Daoy (cell line): ENCODE measurements at places on chromosomes 6 and 20.

DNA sequence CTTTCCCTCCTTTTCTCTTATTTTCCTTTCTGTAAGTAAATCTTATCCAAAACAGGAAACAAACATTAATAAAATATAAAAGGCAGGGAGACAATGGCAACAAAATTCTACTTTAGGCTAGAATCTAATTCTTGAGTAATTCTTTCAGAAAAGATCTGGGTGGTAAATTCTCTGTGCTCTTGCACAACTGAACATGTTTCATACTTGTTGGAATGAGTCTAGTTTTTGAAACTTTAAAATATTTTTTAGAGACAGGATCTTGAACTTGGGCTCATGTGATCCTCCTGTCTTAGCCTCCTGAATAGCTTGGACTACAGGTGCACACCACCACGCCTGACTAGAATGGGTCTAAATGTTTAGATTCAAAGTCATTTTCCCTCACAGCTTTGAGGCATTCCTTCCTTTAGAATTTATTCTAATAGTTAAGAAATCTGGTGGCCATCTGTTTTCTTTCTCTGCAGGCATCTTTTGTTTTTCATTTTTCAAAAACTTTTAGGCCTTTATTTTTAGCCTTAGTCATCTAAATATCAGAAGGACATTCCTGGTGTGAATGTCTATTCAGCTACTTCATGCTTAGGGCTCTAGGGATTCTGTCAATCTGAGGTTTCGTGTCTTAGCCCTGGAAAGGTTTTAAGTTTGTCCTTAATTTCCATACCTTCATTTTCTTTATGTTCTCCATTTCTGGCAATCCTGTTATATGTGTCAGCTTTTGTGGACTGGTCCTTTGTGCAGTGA, 76.5 kb downstream of the CDKAL1 start:
- DNase-seq = no peak

GRCh38 chr20:5947276-5947675, 3.1 kb downstream of the TRMT6 start:
- no peak for DNase-seq

- peak; percentile 15 for DNase-seq
Measured at GRCh38 chr6:24910331-24910960, 25.3 kb downstream of the RIPOR2 start.

DNA sequence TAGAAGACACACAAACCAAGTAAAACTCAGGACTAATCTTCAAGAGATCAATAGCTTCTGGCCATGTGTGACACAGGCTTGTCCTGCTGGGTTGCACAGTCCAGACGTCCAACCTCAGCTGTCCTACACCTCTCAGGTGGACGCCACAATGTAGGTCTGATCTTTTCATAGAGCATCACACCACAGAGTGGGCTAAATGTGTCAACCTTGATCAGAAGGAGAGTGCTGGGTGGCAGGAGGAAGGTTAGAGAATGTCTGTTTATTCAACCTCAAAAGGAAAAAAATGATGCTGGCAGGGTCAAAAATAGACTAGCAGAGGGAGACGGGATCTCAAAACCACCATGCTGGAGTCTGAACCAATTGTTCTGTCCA, 41.7 kb downstream of the GFOD1 start:
- no peak for DNase-seq

GRCh38 chr6:56947924-56948323, 7.0 kb upstream of the BEND6 start:
- DNase-seq = no peak

DNA sequence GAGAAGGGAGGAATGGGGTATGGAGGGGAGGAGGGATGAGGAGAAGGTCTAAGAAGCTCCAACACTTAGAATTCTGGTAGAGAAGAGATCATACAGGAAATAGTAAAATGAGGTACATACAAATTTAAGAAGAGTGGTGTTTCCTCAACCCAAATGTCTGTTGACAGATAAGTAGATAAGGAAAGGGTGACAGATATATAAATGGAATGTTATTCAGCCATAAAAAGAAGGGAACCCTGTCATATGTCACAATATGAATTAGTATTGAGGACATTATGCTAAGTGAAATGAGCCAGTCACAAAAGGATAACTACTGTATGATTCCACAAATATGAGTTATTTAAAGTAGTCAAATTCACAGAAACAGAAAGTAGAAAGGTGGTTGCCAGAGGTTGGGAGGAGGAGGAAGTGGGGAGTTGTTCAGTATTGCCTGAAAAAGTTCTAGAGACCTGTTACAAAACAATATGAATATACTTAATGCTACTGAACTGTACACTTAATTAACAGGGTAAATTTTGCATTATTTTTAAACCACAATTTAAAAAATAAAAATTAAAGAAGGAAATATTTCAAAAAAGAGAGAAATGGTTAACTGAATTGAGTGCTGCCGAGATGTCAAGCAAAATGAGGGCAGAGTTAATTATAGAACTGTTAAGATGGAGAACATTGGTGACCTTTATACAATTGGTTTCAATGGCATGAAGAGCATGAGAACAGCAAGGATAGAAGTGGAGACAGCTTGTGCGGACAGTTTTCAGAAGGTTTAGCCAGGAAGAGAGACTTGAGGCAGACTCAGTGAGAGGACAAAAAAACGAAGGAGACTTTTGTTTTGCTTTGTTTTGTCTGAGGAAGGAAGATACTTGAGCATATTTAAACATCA, 47.6 kb upstream of the ADGRF4 start:
- DNase-seq = no peak

GRCh38 chr20:54980103-54980960, 504.9 kb downstream of the DOK5 start:
- DNase-seq = no peak

DNA sequence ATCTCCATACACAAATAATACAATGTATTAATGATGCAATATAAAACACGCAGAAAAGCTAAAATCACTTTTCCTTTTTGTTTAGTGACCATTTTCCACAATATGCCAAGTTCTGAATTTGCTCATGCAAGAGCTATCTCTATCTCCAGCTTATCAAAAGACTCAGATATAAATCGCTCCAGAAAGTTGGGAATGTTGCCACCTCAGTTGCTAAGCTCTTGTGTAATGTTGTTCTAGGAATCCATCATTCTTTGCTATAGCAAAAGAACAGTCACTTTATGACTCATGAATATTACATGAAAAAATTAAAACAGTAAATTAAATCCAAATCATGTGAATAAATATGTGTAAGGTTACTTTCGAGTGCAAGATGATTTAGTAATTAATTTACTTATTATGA, 8.7 kb downstream of the PLAGL1 start:
- DNase-seq = peak; percentile 11

- no peak for DNase-seq
Measured at GRCh38 chr20:5827098-5827853, 77.1 kb downstream of the SHLD1 start.

- peak; percentile 6 for DNase-seq
Measured at GRCh38 chr20:17836303-17836861, 132.2 kb downstream of the SNX5 start.

GRCh38 chr6:27096834-27097511, 150.5 kb upstream of the PRSS16 start:
- DNase-seq = peak; percentile 81

DNA sequence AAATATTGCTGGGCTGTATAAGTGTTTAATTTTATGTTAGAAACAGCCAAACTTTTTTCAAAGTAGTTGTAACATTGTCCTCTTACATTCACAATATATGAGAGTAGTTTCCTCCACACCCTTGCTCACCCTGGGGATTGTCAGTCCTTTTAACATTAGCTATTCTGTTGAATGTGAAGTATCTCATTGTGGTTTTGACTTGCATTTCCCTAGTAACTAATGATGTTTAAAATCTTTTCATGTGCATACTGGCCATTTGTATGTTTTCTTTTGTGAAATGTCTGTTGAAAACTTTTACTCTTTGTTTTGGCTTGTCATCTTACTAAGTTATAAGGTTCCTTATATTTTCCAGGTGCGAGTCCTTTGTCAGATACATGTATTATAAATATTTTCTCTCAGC, 32.9 kb downstream of the TRIM38 start:
- no peak for DNase-seq

DNA sequence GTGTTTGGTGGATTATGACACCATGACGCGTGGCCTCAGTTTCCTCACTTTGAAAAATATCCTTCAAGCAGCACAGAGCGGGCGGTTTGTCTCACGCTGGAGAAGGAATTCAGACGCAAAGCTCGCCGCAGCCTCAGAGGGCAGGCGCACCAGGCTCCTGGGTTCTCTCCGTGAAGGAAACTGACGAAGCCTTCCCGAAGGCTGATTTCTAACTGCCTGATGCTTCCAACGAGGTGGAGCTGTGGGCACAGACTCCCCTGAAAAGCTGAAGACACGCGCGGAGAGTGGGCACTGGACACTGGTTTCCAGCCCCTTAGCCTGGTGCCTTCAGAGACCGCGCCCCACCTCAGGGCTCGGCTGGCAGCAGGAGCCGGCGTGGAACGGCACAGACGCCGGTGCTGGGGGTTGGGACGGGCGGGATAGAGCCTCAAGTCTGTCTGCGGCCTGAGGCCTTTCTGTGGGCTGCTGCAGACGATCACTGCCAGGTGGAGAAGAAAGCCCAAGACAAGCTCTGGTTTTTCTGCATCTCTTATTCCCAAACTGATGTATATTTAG, 56.1 kb downstream of the DACT2 start:
- DNase-seq = no peak

DNA sequence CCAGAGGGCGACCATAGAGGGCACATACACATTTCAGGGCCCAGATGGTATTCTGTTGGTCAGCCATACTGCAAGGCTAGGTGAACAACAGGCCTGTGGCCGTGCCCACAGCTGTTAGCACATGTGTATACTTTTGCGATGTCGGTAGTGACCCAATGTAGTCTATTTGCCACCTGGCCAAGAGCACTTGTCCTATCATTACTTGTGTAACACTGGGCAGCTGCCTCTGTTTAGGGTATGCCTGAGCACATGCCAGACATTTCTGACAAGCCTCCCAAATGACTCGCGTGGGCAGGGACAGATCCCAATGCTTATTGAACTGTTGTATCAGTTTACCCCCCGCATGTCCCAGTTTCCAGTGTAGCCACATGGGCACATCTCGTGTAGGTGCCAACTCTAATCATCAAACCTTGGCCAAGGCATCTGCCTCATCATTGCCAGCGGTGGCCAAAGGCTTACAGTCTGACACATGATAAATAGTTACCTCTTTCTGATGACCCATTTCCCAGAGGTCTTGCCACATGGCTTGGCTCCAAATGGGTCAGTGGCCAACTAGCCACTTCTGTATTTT, 74.4 kb upstream of the FBXL4 start:
- no peak for DNase-seq

DNA sequence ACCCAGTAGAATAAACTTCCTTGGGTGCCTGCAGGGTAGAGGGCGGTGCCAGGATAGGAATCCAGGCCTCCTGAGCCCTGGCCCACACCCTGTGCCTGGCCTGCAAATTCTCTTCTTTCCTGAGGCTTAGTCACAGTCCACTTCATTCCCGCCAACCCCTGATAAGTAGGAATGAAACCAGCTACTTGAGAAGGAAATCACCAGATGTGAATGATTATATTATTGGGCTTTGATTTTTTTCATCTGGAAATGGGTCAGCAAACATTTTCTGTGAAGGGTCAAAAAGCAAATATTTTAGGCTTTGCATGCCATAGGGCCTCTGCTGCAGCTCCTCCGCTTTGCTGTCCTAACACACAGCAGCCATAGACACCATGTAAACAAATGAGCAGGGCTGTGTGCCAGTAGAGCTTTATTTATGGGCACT, 50.2 kb downstream of the STK35 start:
- peak; percentile 67 for DNase-seq

GRCh38 chr6:81981812-81982211, 229.3 kb upstream of the TENT5A start:
- peak; percentile 76 for DNase-seq

- peak; percentile 5 for DNase-seq
Measured at GRCh38 chr6:100880149-100880852, 828 bp downstream of the ASCC3 start.

DNA sequence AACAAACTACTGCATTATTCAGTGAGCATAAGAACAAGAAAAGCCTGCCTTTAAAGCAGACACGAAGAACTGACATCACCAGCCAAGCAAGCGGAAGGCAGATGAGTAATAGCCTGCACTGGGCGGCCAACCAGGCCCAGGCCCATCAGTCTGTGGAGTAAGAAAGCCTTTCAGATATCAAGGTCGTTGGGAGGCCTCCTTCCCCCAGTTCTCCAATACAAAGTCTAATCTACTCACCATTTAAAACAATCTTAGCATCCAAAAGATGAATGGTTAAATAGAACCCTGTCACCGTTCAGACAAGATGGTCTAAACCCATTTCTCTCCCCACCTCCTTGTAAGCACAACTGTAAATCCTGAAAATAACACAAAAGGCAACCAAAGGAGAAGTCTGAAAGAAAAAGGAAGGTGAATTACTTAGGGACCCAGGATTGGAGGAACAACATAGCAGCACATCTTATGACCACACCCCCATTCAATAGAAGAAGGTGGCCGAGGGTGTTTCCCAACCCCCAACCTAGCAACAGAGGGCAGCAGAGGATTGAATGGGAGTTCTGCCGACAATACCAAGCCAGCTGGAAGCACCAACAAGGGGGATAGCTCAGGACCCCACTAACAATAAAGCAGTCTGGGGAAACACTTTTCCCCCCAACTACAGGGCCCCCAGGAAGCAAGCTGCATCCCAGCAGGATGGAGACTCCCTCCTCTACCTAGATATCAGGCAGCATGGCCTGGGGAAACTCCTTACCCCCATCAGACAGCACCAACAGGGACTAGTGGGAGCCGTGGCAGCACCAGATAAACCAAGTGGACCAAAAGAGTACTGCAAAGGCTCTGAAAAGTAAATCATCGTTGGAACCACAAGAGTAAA, 67.9 kb downstream of the ZHX3 start:
- DNase-seq = peak; percentile 83

GRCh38 chr20:2805689-2806350, 5.4 kb upstream of the CPXM1 start:
- DNase-seq = peak; percentile 36

DNA sequence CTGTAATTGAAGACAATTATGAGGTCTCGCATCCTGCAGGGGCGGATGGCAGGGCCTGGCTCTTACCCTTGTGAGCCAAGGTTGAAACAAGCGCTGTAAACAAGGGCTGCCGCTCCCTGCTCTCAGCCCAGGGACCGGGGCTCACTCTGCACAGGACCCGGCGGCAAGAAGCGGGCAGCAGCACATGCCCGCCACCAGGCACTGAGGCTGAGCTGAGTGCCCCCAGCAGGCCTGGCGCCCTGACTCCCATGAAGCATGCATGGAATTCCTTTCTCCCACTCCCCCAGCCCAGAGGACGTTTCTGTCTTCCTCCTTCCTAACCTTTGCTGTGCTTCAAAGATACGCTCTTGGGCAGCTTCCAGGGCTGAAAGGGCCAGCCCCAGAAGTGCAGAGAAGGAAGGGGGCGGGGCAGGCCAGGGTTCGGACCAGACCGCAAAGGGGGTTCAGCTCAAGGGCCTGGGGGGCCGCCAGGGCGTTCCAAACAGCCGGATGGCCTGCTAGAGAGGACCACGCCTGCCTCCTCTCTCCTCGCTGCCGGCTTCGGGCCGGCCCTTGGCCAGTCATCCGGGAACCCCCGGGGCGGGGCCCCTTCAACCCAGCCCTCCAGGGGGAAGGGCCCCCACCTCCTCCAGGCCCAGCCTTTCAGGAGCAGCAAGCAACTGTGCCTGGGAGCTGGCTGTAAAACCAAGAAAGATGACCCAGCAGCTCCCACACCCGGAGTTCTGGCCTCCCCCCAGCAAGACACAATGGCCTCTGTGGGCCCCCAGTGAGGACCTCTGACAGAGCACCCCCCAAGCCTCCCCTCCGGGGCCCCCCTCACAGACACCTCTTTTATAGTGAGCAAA, 109.9 kb downstream of the NOL4L start:
- DNase-seq = peak; percentile 95
